Activated naive CD4-positive, alpha-beta T cell treated with anti-CD3 and anti-CD28 coated beads for 36 hours (primary cell): ENCODE measurements at places on chromosomes 2 and 18.

- no peak for DNase-seq
Observed at GRCh38 chr2:157644776-157645175, 16.1 kb upstream of the ACVR1C start.

DNA sequence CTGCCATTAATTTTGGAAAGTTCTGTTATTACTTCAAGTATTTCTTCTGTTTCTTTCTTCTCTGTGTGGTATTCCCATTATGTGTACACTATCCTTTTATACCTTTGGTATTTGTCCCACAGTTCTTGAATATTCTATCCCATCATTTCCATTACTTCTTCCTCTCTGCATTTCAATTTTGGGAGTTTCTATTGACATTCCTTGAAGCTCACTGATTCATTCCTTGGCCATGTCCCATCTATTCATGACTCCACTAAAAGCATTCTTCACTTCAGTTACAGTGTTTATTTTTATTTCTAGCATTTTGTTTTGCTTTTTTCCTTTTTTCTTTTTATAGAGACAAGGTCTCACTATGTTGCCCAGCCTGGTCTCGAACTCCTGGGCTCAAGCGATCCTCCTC is 30.3 kb downstream of the PROC start:
- no peak for DNase-seq

- peak; percentile 73 for DNase-seq
Observed at GRCh38 chr2:11155381-11156035, at the start of gene SLC66A3. SLC66A3 (plus strand) TSS chr2:11155467; CDS start chr2:11155547, 80 bp downstream.

DNA sequence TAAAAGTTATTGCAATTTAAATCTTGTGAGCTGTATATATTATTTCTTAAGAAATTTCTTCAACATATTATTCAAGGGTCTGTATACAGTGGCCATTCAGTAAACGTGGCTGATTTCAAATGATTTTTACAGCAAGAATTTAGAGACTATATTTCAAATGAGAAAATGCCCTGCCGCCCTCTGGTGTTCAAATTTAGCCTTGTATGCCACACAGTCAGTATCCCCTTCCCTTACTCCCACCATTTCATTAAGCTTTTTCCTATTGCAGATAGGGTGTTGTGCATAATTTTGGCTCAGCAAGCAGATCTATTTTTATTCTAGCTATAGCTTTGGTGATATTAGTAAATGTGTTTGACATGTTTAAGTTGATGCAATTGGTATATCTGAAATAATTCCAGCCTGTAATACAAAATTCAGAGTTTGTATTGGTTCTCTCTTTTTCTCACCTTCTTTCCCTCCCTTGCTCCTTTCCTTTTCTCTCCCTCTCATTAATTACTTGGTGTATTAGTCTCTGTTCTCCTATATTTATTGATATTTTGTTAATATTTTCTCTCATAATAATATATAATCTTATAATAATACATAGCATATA is 22.8 kb upstream of the SCN7A start:
- peak; percentile 26 for DNase-seq

GRCh38 chr2:133642791-133643191 is 74.5 kb upstream of the NCKAP5 start:
- no peak for DNase-seq

GRCh38 chr2:106941372-106941993 is 55.5 kb upstream of the ST6GAL2 start:
- DNase-seq, result no peak

GRCh38 chr2:197707316-197708213 is 2.4 kb downstream of the MARS2 start:
- DNase-seq, result no peak

DNA sequence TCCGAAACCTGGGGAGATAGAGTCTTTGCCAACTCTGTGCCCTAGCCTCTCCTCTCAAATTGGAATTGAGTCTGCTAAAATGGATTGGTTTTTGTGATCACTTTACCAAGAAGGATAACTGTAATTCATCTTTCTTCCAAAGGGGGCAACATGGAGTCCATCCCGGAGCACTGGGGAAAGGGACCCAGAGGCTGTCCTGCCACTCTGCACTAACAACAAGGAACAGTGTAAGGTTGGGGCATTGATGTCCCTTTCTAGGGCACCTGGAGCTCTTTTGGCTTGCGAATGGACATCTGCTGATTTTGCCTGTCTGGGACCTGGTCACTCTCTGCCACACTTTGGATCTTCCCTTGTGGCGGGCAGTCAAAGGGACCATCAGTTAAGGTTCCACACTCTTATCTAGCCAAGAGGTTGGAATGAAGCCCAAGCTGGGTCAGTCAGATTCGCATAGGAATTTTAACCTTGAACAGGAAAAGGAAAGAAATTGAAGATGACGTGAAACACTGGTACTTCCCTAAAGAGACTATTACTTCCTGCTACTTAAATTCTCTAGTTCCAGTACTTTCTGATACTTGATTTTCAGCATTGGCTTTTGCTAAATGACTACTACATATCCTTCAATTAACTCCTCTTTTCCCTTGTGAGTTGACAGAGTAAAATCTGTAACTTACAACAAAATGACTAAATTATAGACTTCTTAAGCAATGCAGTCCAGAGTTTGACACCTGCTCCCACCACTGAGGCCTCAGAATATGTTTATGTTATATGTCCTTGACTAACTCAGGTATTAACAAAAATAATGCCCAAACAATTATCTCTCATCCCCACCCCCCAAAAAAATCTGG is 64.7 kb upstream of the KLF7 start:
- no peak for DNase-seq

- DNase-seq, result no peak
Observed at GRCh38 chr18:37607281-37607680, 41.7 kb upstream of the CELF4 start.

DNA sequence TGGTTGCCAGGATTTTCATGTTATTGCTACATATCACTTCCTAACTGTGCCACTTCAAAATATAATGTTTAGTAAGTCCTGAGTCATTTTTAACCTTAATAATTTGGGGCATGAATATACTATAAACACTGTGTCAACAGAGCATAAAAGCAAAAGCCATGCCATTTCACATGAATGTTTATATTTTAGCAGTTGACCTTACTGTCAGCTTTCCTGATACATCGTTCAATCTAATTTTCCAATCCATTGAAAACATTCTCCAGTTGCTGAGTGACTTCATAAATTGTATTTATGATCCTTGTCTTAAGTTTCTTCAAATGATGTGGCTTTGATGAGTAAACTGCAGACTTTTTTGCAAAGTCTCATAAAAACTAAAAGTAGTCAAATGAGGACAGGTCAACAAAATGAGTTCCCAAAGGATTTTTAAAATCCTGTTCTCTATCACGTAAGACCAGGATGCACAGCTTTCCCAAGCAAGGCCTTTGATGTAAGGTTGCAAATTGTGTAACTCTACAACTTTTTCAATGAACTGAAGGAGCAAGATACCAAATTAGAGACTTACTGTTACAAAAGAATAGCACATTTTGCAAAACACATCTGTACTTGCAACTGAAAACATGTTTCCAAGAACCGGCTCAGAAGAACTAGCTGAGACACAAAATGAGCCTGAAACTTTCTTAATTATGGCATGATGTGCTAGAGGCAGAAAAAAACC is 117.7 kb downstream of the SATB2 start:
- DNase-seq, result no peak

DNA sequence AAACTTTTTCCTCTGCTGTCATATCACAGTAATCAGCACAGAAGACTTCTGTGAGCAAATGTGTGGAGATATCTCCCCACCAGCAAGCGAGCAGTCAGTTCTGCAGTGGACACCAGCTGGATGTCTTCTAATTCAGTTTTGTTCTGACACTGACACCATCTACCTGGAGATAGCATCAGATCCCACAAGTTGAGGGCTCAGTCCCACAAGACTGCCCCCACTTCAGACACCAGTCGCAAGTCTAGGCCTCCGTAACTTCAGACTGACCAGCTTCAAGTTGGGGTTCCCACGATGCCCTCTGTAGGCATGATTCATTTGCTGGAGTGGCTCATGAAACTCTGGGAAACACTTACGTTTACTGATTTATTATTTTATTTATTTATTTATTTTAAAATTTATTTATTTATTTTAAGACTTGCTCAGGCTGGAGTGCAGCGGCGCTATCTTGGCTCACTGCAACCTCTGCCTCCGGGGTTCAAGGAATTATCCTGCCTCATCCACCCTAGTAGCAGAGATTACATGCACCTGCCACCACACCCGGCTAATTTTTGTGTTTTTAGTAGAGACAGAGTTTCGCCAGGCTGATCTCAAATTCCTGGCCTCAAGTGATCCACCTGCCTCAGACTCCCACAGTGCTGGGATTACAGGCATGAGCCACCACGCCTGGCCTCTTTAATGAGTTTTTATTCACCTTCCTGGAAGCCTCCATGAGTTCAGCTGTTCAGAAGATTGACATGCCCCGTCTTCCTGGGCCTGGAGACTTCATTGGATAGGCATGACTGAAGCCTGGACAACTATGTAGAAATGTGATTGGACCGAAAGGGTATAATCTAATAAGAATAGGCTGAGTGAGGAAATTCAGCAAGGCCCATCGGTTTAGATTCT is 55.7 kb downstream of the PAPOLG start:
- no peak for DNase-seq

- DNase-seq, result no peak
Observed at GRCh38 chr18:49731860-49732311, 81.4 kb downstream of the ACAA2 start.

DNA sequence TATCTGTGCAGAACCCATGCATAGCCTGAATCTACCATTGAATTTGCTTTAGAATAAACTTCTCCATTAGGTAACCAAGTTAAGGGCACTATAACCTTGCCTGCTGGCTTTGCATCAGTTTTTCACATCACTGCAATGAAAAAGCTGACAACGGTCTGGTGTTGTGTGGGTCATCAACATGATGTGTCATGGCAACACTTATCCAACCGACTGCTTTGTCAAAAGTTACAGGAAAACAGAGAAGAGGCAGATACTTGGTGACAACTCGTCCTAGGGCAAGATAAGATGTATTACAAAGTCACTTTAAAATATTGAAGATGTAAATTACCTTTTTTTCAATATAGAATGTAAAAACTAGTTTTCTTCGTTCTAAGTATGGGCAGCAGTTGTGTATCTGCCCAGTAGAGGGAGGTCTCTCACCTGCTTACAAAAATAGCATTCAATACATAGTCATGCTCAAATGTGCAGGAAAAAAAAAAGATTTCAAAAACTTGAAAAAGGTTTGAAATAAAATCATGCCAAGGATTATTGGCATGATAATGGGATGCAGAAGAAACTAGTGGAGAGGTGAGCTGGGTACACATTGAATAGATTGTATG is 96.3 kb downstream of the EVA1A start:
- no peak for DNase-seq
